ENCODE measurements at places on chromosomes 1 and 21.
A peak's percentile ranks its signal among the peaks of the same experiment; 100 is the strongest.

DNA sequence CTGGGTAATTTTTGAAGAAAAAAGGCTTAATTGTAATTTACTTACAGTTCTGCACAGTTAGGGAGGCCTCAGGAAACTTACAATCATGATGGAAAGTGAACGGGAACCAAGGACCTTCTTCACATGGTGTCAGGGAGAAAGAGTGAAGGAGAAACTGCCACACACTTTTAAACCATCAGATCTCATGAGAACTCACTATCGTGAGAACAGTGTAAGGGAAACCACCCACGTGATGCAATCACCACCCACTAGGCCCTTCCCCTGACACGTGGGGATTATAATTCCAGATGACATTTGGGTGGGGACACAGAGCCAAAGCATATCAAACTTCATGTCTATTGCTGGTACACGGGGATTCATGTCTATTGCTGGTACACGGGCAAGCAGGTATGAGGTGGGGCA lies 5.3 kb upstream of the SFT2D2 start:
- DNase-seq = no peak

- DNase-seq = no peak
These were observed 107.6 kb upstream of the ETV3 start for GRCh38 chr1:157245823-157246222.

DNA sequence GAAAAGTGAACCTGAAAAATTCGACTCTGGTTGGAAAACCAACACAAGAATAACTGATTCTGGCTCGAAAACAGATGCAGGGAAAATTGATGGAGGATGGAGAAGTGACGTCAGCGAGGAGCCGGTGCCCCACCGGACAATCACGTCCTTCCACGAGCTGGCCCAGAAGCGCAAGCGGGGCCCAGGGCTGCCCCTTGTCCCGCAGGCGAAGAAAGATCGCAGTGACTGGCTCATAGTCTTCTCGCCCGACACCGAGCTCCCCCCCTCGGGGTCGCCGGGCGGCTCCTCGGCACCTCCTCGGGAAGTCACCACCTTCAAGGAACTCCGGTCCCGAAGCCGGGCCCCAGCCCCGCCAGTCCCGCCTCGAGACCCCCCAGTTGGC lies 1.9 kb downstream of the RUSC1 start:
- no peak for DNase-seq

GRCh38 chr1:91011726-91012125 lies 10.1 kb downstream of the ZNF644 start:
- no peak for DNase-seq

DNA sequence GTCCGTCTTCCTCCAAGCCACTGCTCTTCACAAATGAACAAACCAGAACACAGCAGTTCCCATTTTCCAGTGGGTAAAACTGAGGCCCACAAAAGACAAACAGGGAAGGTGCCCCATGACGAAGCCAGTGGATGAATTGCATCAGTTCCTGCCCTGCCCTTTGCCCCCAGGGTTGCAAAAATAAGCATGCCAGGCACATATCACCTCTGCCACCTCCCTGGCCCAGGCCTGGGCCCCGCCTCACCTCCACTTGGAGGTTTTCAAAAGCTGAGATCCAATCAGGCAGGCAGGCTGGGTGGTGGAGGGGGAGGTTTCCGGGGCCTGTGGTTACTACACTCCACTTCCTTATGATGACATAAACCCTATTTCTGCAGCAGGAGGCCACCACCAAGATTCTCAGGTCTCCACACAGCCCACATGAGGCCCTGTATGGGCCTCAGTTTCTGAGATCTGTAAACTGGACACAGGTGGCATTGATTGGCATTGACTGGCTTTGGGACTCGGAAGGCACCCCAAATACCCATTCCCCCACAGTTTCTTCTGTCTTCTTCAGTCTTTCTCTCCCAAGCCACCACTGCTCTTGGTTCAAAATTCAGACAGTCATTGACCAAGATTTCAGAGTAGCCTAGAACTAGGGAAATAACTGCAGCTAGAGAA lies 4.1 kb downstream of the KIF21B start:
- peak; percentile 91 for DNase-seq

DNA sequence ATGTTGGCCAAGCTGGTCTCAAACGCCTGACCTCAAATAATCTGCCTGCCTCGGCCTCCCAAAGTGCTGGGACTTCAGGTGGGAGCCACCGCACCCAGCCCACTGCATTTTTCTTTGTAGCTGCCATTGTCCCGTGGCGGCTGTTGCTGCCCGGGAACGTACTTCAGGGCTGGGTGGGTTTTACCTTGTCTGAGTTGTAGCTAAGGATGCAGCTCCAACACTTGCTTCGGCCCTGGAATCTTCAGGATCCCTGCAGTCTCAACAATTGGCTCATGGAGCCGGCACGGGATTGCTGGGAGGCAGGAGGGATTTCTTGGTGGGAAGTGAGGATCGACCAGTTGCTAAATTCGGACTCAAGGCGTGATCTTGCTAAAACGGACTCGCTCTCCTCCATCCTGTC lies 10.7 kb downstream of the TNFRSF8 start:
- no peak for DNase-seq

GRCh38 chr1:115428676-115429075 lies 90.6 kb upstream of the NGF start:
- DNase-seq = no peak

DNA sequence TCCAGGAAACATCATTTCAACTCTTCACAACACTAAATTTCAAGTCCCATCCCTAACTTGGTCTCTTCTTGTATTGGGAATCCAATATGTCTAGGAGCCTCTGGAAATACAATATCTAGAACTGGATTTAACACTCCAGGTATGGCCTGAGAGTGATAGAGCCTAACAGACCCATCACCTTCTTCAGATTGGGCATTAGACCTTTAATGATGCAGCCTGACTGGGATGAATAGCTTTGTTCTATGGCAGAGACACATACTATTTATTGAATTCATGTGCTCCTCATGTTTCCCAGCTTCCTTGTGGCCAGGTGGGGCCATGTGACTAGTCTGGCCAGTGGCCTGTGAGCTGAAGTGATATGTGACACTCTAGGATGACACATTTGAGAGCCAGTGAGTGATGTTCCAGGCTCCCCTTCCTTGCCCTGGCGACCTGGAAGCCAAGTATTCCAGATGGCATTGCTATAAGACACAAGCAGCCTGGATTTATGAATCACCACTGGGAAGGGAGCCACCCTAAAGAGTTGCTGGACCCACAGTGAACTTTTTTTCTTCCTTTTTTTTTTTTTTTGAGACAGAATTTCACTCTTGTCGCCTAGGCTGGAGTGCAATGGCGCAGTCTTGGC lies 31.0 kb upstream of the POU3F1 start:
- no peak for DNase-seq

DNA sequence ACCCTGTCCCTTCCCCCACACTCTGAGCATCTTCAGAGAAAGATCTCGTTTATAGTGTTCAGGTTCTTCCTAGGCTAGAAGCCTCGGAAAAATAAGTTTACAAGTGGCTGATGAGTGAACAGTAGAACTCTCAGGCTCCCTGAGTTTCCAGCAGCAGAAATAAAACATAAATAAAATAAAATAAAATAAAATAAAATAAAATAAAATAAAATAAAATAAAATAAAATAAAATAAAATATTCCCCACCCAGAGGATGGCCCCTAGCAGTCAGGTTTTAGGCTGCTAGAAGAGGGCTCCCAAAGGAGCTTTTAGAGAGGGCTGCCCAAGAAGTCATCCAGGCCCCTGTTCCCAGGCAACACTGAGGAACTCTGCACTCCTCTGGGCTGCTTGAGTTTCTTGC lies 55.1 kb downstream of the KCNC4 start:
- DNase-seq = no peak

- peak; percentile 64 for DNase-seq
These were observed 69.6 kb upstream of the LRRC8B start for GRCh38 chr1:89454845-89455521.

GRCh38 chr1:195594322-195594721 lies 1013.9 kb downstream of the KCNT2 start:
- DNase-seq = no peak

- no peak for DNase-seq
These were observed 42.6 kb upstream of the LBR start for GRCh38 chr1:225470211-225471108.

- peak; percentile 54 for DNase-seq
These were observed 22.2 kb downstream of the SLC2A1 start for GRCh38 chr1:42936309-42937078.

DNA sequence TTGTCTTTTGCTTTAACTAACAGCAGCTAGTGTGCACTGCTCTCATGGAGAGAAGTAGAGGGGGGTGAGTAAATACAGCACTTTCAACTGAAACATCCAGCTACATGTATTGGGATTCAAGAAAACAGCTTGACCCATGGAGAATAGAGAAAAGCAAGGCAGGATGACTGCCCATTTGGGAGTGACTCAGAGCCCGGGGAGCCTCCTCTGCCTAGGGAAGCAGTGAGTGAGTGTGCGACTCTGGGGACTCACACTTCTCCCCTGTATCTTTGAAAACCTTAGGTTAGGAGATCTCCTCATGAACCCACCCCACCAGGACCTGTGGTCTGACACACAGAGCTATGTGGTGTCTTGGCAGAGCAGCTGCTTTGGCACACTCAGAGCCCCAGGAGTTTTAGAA lies 82.0 kb upstream of the PTGFR start:
- DNase-seq = no peak

DNA sequence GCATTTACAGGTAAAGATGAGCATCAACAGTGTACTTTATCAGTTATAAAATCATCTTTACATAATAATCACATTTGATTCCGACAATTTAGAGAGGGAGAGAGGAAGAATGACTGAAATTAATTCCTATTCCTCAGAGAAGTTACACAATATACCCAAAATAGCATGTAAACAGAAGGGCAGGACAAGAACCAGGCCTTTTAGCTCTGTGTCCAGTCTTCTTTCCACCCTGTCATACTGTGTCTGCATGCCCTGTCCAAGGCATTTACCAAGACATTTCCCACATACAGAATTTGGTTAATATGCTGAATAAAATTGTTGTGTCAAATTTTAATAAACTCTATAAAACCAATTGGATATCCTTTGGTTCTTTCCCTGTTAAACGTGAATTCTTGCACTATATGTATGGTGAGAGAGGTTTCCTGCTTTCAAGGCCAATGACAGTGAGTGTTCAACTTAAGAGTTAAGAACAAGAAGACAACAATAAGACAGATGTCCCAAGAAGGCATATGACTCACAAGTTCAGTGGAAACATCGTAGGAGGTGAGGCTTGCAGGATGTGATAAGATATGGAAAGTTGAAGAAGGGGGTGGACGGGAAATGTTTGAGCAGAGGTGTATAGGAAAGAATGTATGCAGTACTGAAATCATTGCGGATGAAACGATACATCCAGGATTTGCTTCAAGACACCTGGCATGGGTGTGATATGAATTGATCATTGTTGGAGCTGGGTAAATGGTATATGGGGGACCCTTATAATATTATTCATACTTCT lies 20.8 kb downstream of the LRRC8B start:
- peak; percentile 50 for DNase-seq

- DNase-seq = no peak
These were observed 80.7 kb downstream of the TGFB2 start for GRCh38 chr1:218425647-218426342.

- no peak for DNase-seq
These were observed 45.0 kb upstream of the DAB1 start for GRCh38 chr1:57468641-57469523.

DNA sequence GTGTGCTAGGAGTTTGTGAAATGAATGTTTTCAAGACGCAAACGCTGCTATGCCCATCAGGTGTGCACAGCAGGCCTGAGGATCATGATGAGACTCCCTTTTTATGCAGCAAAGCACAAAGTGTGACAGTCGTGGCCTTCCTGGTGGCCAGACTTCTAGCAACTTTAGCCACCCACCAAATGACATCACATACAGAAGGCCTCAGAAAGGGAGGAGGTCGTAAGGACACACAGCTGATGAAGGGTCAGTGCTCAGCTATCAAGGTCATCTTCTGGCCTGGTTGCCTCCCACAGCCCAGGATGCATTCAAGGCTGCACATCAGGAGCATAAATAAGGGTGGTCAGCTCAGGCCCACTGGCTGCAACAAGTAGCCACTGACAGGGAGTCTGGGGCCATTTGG lies 36.6 kb downstream of the BMP8A start:
- no peak for DNase-seq

DNA sequence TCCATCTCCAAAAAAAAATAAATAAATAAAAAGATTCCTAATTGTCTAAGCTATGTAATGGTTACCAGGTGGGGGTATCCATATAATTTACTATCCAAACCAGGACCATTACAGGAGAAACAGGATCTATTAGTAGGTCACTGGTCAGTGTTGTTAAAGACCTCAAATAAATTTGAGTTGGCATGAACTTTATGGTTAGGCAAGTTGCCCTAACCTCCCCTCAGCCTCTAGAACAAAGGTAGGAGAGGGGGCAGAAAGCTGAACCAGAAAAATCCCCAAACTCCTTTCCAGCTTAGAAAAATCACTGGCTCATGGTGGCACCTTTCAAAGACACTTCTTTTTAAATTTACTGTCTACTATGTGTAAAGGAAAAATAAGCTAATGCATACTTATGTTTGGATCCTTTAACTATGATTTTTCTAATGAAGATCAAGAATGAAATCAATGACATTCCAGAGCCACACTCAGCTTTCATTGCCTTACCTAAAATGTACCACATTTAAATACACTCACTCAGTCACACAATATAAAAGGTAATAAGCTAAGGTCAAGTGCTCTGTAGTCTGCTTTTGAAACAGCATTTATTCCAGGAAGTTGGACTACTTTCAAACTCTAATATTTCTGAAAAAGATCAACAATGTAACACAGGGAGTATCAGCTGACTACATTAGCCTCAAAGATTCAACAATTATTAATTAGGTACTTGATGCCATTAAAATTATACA lies 13.8 kb downstream of the EIF4G3 start:
- DNase-seq = no peak

GRCh38 chr1:170537798-170538503 lies 6.0 kb downstream of the GORAB start:
- no peak for DNase-seq

- DNase-seq = no peak
These were observed 120.7 kb downstream of the RPS6KC1 start for GRCh38 chr1:213171711-213172110.

DNA sequence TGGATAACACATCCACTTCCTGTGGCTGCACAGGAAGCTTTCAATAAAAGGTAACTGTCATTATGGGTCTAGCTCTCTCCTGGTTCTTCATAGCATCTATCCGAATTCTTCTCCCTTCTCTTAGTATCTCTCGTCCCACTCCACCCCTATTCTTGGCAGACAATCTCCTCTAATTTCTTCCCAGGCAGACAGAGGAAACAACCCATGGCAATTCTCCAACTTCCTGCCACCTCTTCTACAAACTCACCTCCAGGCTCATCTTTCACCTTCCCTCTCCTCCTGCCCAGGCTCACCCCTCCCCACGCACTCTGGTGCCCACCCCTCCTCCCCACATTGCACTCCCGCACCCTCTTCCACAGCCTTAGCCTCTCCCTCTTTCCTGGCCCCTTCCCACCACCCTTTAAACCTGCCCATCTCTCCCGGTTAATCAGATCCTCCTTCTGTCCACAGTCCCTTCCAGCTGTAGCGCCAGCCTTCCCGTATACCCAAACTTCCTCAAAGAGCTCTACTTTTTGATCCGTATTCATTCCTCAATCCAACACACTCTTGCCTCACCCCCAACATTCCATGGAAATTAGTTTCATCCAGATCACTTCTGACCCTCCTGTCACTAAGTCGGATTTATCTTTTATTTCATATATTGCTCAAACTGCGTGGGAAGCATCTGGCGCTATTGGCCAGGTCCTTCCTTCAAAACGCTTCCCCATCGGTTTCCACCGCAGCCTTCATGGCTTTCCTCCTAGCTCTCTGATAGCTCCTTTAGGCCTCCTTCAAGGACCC lies 25.9 kb downstream of the SHISA4 start:
- DNase-seq = no peak

Data from activated naive CD4-positive, alpha-beta T cell treated with Interleukin-2 at 50 U/mL for 16 hours (primary cell).